ENCODE measurements at places on chromosomes 6 and 20.

DNA sequence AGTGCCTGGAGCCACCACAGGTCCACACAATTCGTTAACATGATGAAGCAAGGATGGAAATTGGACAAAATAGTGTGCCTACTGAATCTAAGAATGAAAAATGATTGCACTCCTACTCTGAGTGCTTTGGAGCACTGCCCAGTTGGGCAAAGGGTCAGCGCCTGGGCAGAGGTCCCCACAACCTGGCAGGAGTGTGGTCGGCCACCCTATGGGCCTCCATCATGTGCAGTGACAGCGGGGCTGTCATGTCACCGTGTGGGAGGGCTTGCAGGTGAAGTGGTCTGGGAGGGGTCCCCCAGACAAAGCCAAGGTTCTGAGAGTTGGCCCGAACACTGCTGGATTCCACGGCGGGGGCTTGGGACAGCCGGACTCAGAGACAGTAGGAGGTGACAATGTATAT lies 36.2 kb upstream of the CD93 start:
- no peak overlapping the region for H3K27ac ChIP-seq
- no peaks in the 10 kb centered on the region for H3K36me3 ChIP-seq
- no peak overlapping the region for H3K4me3 ChIP-seq
- peaks cover 38% of the 10 kb centered on the region for H3K4me1 ChIP-seq
- H3K27me3 ChIP-seq, result no peaks in the 10 kb centered on the region

- peaks cover 8% of the 10 kb centered on the region for H3K27me3 ChIP-seq
- no peaks in the 10 kb centered on the region for H3K36me3 ChIP-seq
- peaks cover 7% of the 10 kb centered on the region for H3K4me1 ChIP-seq
- peak overlapping the region; percentile 89 for H3K27ac ChIP-seq
Measured at GRCh38 chr6:27863962-27864905, 48.0 kb downstream of the OR2B2 start.

- H3K4me1 ChIP-seq, result no peaks in the 10 kb centered on the region
- no peaks in the 10 kb centered on the region for H3K36me3 ChIP-seq
- no peak overlapping the region for H3K27ac ChIP-seq
- H3K27me3 ChIP-seq, result peaks cover 33% of the 10 kb centered on the region
- DNase-seq, result no peak
- H3K4me3 ChIP-seq, result no peak overlapping the region
Measured at GRCh38 chr6:3421143-3421542, 35.7 kb downstream of the SLC22A23 start.

DNA sequence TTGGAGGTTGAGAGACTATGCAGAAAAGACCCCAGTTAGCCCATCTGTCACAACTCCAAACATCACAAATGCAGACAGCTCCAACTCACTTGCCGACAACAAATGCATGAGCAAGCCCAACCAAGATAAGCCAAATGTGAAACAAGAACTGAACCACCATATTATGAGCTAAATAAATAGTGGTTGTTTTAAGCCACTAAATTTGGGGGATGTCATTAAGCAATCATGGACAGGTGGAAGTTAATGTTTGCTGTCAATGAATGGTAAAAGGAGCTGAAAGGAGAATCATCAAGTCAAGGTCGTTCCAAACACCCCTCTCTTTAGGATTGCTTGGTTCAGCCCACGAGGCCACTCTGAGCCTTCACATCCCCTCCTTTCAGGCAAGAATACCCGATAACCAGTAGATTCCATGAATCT lies 71.2 kb upstream of the PLCB4 start:
- no peaks in the 10 kb centered on the region for H3K36me3 ChIP-seq
- no peak overlapping the region for H3K4me3 ChIP-seq
- DNase-seq, result no peak
- no peaks in the 10 kb centered on the region for H3K27me3 ChIP-seq

DNA sequence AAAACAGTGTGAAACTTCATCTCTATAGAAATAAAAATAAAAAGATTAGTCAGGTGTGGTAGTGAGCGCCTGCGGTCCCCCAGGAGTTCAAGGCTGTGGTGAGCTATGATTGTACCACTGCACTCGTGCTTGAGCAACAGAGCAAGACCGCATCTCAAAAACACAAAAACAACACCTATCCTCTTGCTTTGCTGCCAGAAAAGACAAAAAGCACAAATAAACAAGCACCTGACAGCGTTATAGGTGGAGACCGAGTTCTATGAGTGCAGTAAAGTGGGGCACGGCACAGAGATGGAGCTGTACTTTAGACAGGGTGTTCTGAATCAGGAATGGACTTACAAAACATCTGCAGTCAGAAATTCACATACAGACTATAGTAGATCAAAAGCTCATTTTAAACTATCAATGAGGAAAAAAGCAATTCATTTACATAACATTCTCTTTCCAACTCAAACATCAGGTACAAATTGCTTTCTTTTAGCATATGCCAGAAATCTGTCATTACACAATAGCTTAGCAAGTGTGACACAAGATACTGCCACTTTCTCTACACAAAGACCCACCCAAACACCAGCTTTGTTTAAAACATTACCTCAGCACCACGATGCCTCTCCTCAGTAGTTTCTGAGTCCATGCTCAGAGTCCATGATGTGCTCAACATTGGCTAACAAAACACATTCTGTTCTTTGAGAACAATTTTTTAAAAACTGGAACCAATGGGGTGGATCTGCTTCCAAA lies 10.1 kb downstream of the EZR start:
- H3K27me3 ChIP-seq, result no peaks in the 10 kb centered on the region
- H3K27ac ChIP-seq, result peak overlapping the region; percentile 75
- peaks cover 97% of the 10 kb centered on the region for H3K4me1 ChIP-seq
- H3K4me3 ChIP-seq, result no peak overlapping the region
- H3K36me3 ChIP-seq, result no peaks in the 10 kb centered on the region
